ENCODE measurements at places on chromosomes 7 and 10.

- no peak for DNase-seq
These were observed 31.8 kb upstream of the LSM8 start for GRCh38 chr7:118152149-118152548.

- no peak for DNase-seq
These were observed 4.4 kb downstream of the MSRB2 start for GRCh38 chr10:23099816-23100215.

DNA sequence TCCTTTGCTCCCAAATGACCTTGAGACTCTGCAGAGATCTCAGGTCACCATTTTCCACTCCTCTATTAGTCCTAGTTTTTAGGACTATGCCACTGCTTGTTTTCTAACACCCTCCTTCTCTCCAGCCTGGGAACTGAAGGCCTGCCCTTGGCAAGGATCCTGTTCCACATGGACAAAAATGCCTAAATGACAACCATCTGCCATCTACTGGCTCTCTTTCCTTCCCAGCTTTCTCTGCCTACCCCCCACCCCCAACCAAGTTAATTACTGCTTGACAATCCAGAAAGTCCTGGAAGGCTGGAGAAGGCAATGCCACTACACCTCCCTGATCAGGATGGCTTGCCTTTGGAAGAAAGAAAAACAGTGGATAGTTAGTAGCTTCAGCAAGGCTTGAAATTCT, 44.8 kb upstream of the SP8 start:
- DNase-seq, result no peak

DNA sequence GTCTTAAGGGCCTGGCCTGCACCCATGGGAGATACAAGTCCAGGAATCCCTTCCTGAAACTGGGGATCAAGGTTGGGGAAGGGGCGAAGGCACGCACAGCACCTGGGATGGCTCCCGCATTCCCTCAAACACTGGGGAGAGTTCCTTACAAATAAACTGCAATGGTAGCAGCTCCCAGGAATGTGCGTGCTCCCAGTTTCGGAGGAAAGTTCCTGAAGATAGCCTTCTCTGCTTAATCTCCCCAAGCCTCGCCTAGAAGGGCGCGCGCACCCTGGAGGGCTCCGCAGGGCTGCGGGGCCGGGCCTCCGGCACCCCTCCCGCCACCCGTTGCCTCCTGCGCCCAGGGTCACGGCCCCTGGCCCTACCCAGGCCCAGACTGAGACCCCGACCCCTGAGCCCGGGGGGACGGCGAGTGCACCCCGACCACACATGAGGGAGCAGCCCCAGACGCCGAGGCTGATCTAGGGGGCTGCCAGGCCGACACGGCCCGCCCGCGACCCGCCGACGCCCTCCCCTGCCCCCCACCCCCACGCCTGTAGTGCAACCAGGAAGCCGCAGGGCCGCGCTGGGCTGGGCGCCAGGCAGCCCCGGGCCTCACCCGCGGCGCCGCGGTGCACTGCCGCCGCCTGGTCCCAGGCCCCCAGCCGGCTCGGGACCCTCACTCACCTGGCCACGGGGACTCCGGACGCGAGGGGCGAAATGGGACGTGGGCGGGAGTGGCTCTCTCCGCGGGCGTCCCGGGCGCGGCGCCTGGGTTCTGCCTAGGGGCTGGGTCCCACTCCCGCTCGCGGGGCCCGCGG, 460 bp downstream of the ANXA11 start:
- DNase-seq, result no peak

DNA sequence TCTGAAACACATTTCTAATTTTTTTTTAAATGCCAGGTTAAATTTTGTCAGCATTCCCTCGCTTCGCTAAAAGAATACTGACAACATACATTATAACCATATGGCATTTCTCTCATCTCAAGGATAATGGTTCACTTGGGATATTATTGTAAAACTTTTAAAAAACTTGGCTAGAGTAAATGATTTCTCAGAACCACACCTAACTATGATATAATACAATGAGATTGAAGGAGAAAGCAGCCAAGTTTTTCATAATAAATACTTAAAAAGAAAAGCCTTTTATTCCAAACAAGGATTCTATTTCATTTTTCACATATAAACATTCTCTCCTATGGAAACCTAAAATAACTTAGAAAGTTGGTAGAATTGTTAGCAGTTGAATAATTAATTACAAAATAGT, 413.9 kb downstream of the HGF start:
- DNase-seq, result no peak

DNA sequence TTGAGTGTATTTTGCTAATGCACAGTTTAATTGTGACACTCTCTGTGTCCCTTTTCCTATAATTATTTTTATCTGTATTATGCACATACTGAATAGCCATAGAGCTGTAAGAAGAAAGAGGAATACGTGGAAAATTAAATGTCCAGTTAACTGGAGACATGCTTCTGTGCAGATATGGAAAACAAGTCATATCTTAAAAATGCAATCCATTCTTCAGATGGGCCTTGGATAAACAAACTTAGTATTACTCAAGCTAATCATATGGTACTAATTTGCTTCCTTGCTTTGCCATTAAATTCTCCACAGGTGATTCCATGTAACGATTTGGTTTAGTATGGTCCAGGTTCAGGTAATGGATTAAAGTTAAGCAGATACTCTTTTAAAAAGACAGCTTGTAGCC, 201.2 kb upstream of the CELF2 start:
- no peak for DNase-seq

GRCh38 chr10:79024296-79024695, 44.5 kb upstream of the ZMIZ1 start:
- DNase-seq, result no peak

DNA sequence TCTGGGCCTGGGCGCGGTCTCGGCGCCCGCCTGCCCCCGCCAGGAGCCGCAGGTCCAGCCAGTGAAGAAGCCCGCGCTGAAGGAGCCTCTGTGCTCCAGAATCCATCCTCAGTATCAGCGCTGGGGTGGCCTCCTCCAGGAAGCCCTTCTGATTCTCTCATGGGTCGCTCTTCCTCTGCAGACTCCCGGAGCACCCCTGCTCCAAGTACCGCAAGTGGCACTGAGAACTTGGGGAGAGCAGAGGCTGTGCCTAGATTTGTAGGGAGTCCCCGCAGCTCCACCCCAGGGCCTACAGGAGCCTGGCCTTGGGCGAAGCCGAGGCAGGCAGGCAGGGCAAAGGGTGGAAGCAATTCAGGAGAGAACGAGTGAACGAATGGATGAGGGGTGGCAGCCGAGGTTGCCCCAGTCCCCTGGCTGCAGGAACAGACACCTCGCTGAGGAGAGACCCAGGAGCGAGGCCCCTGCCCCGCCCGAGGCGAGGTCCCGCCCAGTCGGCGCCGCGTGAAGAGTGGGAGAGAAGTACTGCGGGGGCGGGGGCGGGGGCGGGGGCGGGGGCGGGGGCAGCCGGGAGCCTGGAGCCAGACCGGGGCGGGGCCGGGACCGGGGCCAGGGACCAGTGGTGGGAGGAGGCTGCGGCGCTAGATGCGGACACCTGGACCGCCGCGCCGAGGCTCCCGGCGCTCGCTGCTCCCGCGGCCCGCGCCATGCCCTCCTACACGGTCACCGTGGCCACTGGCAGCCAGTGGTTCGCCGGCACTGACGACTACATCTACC, at the start of gene ALOX5:
Gene ALOX5, plus strand, starts transcription at position 641 of the 774 bp plus-strand sequence. Its CDS starts 64 bp downstream, at position 705.
- peak; percentile 43 for DNase-seq

GRCh38 chr7:54615-55014, 137.8 kb upstream of the FAM20C start:
- no peak for DNase-seq

DNA sequence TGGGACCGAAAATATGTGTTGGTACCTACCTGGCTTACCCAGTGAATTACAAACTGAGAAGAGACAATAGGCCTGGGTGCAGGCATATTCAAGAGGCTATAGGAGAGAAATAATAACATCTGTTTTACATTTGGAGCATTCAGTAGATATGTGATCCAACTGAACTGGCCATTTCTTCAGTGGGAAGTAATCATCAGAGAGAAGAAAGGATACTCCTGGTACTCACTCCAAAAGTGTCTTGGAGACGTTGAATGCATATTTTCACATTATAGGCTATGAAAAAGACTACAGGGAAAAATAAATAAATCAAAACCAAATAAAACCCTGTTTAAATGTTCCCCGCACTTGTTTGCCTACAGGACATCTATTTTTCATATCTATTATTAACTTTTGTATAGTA, 1680.3 kb downstream of the REEP3 start:
- DNase-seq, result no peak

DNA sequence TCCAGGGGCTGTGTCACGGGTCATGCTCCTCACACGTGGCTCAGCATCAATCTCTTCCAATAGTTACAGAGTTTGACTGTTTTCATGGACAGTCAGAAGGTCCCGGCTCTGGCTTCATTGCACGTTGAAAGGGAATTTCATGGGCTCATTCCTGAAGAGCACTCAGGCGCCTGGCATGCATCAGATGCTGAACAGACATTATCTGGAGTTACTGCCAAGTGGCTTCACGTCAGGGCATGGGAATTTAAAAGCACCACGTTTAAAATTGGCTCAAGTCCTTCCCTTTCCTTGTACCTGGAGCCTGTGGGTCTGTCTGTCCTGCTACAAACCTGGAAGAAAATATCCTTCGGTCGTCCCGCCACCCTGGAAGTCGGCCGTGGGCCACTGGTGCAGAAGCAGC, 50.4 kb downstream of the CFAP46 start:
- no peak for DNase-seq

DNA sequence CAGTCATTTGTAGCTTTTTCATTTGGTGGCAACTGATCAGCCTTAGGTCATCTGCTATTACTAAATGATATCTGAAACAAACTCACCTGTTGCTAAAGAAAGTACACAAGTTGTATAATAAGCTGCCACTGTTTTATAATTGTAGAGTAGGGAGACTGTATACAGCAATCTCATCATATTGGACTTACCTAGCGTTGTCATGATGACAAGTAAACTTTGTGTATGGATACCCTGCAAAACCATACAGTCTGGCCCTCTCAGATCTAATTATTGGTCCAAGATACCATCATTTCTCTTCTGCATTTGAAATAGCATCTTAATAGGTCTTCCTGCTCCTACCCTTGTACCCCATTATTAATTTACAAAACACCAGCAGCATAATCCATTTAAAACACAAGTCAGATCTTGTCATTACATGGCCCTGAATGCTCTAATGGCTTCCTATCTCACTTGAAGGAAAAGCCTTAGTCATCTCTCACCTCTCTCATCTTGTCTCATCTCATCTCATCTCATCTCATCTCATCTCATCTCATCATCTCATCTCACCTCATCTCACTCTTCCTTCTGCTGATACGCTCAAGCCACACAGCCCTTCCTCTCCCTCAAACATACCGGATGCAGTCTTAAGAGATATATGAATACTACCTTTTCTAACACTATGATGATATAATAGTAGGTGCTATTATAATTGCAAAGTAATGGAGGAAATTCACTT, 540.6 kb downstream of the MDFIC start:
- no peak for DNase-seq

DNA sequence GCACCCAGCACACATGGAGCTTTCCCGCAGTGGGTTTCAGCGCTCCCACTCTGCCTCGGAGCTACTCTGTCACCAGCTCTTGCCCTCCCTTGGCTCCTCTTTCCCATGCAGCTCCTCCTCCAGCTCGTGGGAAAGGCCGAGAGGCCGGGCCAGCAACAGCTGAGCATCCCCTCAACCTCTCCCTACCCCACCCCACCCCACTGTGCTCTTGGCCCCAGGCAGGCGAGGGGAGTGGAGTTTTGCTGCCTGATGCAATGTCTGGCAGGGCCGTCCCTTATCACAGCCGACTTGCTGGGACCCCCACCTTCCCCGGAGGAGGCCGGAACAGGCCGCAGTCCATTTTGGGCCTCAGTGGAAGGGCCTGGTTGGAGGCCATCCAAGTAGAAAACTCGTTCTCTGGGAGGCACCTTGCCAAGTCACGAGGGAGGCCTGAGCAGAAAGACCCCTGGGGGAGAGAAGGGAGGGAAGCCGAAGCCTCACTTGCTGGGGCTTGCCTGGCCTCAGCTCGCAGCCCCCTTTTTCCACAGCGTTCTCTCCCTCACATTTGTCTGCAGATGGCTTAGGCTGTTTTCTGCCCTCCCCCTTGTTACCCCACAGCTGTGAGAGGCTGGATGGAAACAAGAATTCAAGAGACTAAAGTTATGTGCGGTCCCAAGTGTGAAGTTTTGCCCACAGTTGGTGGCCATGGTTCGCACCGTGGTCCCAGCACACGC, 35.3 kb downstream of the CHST3 start:
- no peak for DNase-seq

GRCh38 chr7:36171503-36171902, 18.4 kb downstream of the EEPD1 start:
- no peak for DNase-seq
